ENCODE measurements at places on chromosomes 11 and 22.

DNA sequence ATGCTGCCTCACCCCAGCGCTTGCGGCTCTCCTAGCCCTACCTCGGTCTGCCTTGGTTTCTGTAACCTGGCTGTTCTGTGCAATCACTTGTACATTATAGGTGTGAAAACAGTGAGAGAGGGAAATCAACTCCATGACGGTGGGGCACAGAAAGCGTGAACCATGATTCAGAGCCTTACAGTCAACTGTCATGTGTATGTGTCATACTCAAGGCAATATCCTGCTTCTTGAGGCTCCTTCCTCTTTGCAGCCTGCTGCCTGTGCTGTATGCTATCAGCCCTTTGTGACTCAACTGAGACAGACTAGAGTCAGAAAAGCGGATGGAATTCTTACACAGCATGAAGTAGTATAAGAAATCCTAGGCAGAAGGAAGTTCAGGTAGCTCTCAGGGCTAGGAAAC is 2.1 kb downstream of the NRIP3 start:
- peak; percentile 89 for DNase-seq

- DNase-seq, result no peak
Observed at GRCh38 chr22:30014244-30014643, 66.0 kb upstream of the HORMAD2 start.

GRCh38 chr11:112265659-112266409 is 5.2 kb upstream of the PLET1 start:
- no peak for DNase-seq

DNA sequence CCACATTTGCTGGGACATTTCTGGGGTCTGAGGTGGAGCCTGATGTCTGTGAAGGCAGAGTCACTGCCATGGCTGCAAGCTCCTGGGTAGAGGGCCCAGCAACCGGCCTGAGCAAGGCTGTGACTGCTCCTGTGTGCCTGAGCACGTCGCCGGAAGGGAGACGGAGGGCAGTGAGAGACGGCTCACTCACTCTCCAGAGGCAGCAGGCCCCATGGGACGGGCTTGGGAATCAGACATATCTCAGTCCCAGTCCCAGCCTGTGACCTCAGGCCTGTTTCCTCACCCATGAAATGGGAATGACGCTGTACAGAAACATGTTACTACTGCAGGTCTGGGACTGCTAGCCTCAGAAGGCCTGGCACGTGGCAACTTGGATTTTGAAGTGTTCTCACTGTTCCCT is 36.4 kb upstream of the RASL10A start:
- no peak for DNase-seq

GRCh38 chr22:39494471-39495120 is 7.5 kb upstream of the MIEF1 start:
- DNase-seq, result peak; percentile 90

- DNase-seq, result peak; percentile 14
Observed at GRCh38 chr11:62245271-62245753, 3.3 kb downstream of the SCGB1D2 start.

GRCh38 chr11:44802347-44802746 is 75.6 kb downstream of the TSPAN18 start:
- no peak for DNase-seq

DNA sequence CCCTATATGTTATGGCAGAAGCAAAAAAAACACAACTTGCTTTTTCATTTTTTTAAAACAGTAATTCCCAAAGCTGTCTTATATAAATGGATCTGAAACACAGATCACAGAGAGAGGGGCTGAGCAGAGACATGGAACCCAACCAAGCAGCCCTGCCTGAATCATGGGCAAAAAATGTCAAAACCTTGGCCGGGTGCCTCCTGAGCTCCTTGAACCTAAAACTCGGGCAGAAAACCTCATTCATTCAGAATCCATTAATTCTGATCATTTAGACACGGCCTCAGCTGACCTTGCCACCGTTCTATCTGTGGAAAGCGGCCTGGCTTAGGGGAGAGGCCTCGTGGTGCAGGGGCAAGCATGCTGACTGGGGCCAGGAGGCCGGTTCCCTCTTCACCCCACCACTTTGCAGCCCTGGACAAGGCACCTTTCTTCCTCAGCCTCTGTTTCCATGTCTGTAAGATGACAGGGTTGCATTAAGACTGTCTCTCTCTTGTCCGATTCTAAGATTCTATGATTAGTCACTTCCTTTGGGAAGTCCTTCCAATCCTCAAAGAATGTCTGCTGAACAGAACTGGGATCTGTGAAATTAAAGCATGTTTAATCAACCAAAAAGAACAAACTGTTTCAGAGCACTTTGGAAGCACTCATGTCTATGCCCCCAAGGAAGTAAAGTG is 26.0 kb downstream of the TENM4 start:
- no peak for DNase-seq

DNA sequence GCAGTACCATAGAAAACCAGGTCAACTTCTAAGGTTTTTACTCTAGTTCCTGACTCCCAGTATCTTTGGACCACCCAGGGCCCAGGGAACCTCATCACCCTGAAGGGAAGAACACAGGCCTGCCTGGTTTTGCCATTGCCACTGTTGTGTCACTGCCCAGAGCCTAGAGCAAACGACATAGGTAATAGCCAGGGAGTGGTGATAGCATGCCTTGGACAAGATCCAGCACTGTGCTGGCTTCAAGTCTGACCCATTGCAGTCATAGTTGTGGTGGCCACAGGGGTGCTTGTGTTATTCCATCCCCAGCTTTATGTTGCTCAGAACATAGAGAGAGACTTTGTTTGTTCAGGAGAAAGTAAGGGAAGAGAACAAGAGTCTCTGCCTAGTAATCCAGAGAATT is 2310.2 kb downstream of the LRRC4C start:
- no peak for DNase-seq

DNA sequence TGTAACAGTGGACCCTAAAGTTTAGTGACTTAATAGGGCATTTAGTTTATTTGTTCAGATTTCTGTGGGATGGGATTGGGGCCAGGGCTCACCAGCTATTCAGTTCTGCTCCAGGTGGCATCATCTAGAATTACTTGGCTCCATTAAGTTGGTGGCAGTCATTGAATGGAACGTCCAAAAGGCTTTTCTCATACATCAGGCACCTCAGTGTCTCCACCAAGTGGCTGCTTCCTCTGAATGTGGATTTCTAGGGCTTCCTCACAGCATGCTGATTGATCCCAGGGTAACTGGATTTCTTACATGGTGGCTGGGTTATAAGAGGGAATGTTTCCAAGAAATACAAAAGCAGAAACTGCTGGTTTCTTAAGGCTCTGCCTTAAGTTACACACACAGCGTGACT is 34.7 kb downstream of the USP47 start:
- peak; percentile 16 for DNase-seq
